ENCODE measurements at places on chromosomes 3 and 15.

- DNase-seq, result no peak
Measured at GRCh38 chr3:136093771-136094170, 102.4 kb downstream of the MSL2 start.

GRCh38 chr15:31437686-31438085 lies 111.1 kb downstream of the KLF13 start:
- DNase-seq, result peak; percentile 77

DNA sequence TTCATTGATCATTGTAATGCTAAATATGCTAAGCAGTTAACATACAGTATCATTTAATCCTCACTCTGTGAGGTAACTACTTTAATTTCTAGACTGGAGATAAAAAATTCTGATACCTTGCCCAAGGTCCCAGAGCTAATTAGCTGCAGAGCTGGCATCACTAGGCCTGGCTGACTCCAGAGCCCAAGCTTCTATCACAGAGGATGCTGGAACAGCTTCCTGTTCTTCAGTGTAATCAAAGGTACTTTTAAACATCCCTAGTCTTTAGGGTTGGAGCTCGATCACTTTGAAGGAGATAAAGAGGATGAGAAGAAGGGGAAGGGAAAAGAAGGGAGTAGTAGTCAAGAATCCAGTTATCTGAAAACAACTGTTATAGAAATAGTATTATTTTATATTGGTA lies 37.1 kb upstream of the BOC start:
- DNase-seq, result no peak

- DNase-seq, result no peak
Measured at GRCh38 chr15:74957476-74958035, 984 bp upstream of the RPP25 start.

DNA sequence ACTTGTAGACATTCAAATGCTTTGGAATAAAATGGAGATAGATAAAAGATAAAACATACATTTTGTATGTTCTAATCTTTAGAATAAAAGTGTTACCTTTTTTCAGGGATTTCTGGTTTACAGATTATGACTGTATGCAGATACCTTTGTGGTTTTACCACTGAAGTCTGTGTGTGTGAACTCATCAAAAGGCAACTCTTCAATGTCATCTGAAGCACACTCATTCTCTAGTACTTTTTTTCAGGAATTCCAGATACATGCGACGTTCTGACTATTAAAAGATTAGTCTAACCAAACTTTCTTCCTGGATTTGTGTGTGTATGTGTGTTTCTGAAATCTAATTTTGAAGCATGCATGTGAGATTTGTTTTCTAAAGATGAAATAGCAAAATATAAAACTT lies 188.6 kb downstream of the NLGN1 start:
- DNase-seq, result no peak

DNA sequence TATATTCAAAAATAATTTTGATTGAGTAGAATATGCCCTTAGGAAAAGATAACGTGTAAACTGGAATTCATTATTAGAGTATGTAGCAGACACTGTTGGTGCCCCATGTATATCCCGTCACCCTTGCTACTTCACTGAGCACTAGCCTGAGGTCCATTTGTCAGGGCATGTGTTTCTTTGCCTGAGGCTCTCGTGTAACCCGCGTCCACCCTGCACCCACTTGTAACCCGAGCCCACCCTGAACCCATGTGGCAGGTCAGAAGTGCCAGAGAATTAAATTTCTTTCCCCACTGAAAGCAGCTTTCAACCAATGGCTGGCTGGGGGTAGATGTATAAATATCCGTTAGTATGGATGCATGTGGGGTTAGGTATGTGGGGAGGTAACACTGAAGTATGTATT lies 474.2 kb upstream of the ZNF385D start:
- no peak for DNase-seq
